ENCODE measurements at places on chromosomes 6 and 20. TPM values are rescaled to one million over a fixed set of nuclear protein-coding genes. Genes with fewer than 3 reads are reported as not detected.

SH3BGRL2 gene
- 9.8 TPM for total RNA-seq

MDFI gene
- total RNA-seq, result 16.0 TPM

GRCh38 chr6:14216946-14217684 is 99.5 kb downstream of the CD83 start:
- no peak for DNase-seq

GRCh38 chr6:40754461-40755045 is 167.4 kb upstream of the LRFN2 start:
- DNase-seq, result no peak

- DNase-seq, result peak; percentile 46
Observed at GRCh38 chr6:139828751-139829519, 454.5 kb upstream of the CITED2 start.

DNA sequence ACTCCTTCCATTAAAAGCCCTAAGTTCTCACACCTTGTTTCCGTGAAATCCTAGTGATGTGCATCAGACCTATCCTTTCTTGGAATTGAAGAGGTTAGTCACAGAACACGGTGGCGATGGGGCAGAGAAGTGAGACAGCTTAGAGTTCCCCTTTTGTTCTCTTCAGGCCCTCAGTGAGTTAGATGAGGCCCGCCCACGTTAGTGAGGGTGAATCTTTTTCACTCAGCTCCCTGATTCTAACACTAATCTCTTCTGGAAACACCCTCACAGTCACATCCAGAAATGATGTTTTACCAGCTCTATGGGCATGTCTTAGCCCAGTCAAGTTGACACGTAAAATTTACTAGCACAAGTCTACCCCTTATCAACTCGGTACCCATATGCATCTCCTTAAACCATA is 172.7 kb upstream of the NOX3 start:
- no peak for DNase-seq

MCCD1 gene
- total RNA-seq, result not detected

RNF39 gene
- 4.3 TPM for total RNA-seq

DNA sequence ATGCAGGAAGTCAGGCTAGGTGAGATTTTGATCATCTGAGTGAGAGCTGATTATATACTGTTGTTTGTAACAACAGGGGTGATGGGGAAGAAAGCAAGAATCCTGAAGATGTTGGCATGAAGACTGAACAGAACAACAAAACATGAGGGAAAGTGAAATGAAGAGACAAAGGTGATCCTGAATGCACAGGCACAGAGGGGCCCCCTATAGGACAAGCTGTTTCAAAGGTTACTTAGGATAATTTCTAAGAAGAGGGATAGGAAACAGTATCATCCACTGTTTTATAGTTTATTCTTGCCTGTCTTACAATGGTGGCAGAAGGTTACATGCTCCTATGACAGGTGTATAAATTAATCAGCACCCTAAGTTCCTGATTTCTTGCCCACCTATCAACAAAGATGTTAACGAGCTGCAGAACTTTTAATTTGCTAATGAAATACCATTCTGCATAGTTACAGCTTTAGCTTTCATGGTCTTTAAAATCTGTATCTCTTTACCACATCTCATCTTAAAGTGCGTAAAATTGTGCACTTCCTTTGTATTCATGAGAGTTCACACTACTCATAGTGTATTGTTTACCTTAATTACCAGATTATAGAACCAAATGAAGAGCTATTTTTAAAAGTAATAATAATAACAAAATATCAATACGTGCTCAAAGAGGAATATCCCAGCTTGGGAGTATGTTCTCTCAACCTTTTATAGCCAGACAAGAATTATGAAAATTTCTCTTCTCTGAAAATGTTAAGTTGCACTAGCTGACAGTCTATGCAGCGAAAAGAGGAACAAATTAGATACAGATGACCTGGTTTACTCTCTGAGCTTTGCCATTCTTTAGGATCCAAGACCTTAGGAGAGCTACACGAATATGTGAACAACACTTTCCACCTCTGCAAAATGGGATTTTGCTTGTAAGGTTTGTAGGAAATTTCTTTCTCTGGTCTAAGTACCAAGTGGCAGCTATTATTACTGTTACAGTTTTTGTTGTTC is 192.5 kb downstream of the EDN1 start:
- DNase-seq, result no peak

DNA sequence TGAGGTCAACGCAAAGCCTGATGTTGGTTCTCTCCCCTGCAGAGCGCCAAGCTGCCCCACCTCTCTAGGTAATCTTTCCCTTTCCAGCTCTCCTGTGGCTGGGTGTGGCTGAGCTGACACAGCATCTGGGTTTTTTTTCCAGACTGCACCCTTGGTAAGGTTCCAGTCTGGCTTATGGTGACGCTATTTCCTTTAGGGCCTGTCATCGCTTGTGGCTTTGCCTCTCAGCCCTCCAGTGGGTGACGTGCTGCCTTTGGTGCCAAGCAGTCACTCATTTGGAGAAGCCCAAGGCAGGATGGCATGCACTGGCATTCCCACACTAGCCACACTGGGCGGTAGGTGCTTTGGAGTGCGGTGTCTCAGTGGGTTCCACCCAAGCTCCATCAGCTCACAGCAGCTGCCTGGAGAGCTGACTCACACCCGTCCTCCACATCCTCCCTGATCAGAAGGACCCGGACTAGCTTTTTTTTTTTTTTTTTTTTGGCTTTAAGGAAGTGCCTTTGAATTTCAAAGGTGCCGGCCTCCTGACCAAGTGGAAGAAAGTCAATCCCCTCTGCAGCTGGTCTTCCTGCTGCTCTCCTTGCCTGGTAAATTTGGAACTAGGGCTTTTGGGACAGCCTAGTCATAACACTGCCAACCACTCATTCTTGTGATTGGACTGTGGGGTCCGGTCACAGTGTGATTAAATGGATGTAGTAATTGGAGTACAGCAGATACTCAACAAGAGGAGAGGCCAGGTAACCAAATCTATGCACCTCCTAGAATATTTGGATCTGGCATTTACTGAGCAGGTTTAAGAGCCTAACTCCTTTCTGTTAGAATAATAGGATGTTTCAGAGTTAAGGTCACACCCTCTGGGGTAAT is 153.6 kb downstream of the CD83 start:
- no peak for DNase-seq

All from testis (tissue), 5 donors.